ENCODE measurements at places on chromosomes 1 and 21.

GRCh38 chr1:169809370-169810095 is 14.8 kb upstream of the METTL18 start:
- DNase-seq: peak; percentile 53

DNA sequence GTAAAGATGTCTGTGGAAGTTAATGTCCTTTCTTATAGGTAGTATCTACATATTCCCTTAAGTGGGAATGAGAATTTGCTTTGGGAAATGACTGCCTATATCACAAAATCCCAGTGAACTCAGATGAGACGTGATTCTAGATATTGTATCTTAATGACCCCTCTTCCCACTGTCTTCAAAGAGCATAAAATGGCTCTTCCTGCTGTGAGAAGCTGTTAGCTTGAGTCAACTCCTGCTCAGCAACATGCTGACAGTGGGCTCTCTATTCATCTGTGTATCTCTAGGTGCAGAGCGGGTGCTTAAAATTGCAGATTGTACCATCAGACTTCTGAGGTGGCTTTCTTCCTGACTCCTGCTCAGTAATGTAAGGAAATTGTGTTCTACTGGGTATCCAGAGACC is 100.6 kb downstream of the SPAG17 start:
- no peak for DNase-seq

DNA sequence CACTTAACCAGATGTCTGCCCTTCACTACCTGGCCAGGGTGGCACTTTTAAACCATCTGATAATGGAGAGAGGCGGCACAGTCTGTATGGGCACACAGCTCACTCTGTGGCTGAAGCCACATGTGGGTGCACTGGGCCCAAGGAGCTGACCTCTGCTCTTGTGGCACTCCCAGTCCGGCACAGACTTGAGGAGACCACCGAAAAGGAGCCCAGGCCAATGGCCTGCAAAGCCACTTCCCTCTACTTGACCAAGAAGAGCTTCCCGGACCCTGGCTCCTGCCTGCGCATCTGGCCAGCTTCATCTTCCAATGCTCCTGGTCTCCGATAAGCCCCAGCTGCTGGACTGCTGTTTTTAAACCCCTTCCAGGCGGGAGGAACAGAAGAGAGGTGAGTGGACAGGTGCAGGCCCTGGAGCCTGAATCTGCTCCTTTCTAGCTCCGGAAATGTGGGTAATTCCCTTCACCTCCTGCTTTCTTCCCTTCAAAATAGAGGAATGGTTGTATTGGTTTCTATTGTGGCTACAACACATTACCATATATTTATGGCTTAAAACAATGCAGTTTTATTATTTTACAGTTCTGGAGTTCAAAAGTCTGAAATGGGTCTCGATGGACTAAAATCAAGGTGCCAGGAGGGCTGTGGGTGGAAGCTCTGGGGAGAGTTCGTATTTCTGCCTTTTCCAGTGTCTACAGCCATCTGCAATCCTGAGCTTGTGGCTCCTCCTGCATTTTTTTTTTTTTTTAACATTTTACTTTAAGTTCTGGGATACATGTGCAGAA is 11.6 kb downstream of the GNG4 start:
- DNase-seq: no peak

GRCh38 chr1:246591047-246591446 is 24.8 kb downstream of the CNST start:
- no peak for DNase-seq

DNA sequence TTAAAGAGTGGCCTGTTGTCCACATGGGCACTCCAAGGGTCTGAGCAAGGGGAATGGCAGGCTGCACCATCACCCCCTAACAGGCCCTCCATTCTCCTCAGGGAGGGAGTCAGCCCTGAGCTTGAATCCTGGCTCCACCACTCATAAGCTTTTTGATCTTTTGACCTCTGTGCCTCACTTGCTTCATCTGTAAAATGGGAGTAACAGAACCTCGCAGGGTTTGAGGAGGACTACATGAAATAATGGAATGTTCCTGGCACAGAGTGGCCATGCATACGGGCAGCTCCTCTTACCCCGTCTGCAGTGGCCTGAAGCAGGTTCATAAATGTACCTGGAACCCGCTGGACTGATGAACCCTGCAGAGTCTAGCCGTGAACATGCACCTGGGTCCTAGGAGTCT is 2.1 kb upstream of the XKR8 start:
- no peak for DNase-seq

DNA sequence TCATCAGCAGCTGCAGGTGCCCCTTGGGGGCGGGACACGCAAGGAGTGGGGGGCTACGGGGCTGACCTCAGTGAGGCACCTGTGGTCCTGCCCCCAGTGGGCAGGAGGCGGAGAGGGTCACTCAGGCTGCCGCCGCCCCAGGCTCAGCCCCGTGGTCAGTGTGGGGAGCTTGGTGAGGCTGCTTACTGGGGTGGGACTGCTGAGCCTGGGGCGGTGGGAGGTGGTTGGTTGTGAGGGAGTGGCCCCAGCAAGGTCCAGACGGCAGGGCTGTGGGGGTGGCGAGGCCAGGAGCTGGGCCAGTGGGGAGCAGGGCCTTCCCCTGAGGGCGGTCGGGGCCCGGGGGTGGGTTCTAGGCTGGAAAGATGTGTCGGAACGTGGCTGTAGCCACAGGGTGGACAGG is 14.3 kb downstream of the PFKL start:
- no peak for DNase-seq

DNA sequence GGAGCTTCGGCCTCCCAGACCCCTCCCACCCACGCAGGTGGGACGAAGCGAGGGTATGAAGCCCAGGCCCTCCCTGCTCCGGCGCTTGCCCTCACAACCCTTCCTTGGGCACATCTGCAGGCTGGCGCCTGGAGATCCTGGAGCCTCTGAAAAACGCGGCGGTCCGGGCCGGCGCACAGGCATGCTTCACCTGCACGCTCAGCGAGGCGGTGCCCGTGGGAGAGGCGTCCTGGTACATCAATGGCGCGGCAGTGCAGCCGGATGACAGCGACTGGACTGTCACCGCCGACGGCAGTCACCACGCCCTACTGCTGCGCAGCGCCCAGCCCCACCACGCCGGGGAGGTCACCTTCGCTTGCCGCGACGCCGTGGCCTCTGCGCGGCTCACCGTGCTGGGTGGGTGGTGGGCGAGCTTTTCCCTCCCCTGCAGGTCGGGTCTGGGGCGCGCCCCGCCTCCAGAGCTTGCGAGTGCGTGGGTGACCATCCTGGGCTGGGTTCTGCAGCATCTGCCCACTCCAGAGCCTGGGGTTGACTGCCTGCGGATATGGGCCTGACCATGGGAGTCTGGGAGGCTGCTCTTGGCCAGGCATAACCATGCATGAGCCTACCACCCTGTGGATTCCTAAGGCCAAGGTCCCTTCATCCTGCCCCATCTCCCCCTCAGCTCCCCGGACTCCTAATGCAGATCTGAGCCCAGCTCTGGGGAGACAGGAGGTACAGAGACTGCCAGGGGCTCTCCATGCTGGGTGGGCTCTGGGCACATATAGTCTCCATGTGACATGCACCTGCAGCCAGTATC is 89.8 kb downstream of the TRIM11 start:
- DNase-seq: no peak

GRCh38 chr1:148264374-148265276 is 112.5 kb upstream of the NBPF11 start:
- DNase-seq: no peak

DNA sequence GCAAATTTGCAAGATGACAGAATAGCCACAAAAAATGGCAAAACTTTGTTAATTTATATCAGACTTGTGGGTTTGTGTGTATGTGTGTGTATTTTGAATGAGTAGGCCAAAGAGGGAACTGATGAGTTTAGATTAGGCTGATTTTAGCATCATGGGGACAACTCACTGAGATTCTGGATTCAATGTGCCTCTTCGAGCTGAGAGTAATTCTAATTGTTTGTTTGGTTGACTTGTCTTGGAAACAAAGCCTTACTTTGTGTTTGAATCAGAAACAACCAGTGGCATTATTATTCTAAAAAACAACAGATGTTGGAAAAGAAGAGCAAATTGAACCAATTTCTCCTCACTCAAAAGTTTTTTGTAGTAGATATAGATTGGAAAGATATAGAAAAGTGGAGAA is 40.5 kb upstream of the C21orf91 start:
- DNase-seq: no peak

DNA sequence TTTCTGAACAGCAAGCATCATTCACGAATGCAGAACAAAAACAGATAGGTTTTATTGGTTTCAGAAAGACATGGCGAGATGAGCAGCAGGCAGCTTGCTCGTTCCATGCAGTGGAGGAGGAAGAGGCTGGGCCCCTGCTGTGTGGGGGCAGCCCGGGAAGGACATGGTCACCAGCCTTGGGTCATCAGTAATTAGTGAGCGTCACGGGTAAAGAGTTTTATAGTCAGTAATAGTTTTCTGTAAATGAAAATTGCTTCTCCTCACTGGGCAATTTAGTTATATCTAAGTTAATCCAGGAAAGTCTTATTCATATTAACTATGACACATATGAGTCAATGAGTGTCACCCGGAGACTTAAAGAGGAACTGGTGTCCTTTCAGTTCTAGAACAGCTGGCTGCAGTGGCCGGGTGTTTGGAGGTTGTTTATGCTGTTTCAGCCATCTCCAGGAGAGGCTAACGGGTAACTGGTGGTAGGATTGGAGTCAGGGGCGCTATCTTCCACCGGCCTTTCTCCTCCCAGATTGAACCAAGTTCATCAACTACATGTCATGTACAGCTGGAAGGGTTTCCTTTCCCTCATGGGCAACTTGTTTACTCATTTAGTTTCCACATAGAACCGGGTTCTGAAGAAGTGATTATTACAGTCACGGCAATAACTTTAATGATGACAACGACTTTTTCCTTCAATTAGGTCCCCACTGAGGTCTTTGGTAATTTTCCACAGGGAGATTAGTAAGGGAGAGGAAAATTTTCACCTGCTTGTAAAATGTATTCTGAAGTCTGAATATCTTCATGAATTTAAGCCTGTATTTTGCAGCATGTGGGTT is 34.6 kb upstream of the SLC45A1 start:
- DNase-seq: no peak
